ENCODE measurements at places on chromosomes 11 and 22.

- peak; percentile 41 for DNase-seq
Observed at GRCh38 chr11:47259232-47259977, 1.6 kb downstream of the NR1H3 start.

DNA sequence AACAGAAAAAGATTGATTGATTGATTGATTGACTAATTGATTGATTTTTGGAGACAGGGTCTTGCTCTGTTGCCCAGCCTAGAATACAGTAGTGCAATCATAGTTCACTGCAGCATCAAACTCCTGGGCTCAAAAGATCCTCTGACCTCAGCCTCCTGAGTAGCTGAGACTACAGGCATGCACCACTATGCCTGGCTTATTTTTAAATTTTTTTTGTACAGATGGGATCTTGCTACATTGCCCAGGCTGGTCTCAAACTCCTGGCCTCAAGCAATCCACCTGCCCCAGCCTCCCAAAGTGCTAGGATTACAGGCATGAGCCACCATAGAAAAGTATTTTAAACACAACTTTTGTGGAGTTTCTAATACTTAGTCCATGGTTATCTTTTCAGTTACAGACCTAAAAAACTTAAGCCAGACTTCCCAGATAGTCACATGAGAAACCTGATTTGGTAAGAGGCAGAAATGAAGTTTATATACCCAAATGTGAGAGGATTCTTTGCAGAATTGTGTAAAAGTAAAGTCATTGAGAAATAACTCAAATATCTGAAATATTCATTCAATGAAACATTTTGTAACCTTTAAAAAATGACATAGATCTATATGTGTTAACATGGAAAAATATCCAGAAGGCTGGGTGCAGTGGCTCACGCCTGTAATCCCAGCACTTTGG lies 186.5 kb downstream of the SWAP70 start:
- DNase-seq = no peak

- DNase-seq = no peak
Observed at GRCh38 chr11:12673601-12673923, 659 bp upstream of the TEAD1 start.

DNA sequence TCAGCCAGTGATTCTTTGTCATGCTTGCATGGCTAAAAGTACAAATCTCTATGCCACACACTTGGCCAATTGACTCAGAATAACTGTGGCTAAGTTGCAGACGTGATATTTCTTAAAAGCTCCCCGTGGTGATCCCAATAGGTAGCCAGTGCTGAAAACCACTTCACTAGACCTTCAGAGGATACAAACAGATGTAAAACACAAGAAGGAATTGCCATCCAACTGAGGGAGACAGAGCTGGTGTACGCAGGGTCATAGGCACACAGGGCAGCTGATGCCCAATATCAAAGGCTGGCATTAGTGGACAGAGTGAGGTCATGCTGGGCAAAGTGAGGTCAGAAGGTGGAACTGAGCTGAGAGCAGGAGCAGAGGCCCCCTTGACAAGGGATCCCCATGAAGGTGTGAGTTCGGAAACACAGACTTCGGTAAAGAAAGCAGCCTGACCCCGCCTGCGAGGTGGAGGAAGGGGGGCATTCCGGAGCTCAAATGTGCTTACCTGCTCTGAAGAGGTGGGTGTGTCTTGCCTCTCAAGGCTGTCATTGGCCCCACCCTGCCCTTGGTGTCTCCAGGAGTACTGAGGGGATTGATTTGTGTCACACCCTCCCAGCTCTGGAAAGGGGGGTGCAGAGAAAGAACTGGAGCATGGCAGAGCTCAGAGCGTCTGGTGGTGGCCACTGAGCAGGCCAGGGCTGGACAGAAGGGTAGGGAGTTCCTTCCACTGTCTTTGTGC lies 344.9 kb upstream of the B3GAT1 start:
- no peak for DNase-seq

DNA sequence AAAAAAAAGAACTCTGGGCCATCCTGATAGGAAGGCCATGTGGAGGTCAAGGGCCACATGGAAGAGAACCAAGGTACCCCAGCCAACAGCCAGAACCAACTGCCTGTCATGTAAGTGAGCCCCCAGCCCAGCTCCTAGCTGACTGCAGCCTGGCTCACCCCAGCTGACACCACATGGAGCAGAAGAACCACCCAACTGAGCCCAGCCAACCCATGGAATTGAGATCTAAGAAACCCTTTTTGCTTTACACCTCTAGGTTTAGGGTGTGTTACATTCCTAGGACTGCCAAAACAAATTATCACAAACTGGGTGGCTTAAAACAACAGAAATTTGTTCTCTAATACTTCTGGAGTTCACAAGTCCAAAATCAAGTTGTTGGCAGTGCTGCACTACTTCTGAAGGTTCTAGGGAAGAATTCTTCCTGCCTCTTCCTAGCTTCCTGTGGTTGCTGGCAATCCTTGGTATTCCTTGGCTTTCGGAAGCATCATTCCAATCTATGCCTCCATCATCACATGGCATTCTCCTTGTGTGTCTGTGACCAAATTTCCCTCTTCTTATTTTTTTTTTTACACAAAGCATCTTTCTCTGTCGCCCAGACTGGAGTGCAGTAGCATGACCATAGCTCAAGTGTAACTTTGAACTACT lies 4.4 kb downstream of the C11orf86 start:
- no peak for DNase-seq

DNA sequence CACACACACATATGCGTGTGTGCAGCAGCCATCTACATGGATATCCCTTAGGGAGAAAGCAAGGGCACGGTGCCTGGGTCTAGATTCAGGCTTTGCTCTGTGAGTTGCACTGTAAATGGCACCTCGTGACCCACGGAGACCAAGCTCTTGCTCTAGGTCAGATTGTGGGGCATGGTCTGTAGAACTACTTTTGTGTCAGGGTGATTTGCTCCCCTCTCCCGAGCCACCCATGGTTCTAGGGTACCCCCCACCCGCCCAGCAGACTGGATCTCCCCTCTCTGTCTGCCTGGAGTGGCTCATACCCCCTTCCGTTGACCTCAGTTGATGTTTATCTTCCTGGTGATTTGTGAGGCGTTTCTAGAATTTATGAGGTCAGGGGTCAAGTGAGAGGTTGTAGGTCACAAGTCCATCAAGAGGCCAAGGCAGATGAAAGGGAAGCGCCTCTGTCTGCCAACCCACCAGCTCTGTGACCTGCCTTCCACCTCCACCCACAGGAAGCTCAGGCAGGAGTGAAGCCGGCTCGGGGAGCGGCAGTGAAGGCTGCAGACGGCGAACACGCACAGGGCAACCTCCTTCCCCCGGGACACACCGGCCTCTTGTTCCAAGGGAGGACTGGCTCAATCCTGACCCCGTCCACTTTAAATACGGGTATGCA lies 76.2 kb upstream of the TTLL12 start:
- peak; percentile 38 for DNase-seq

- DNase-seq = no peak
Observed at GRCh38 chr11:128626913-128627665, 39.7 kb upstream of the ETS1 start.

GRCh38 chr11:128777369-128778011 lies 83.6 kb downstream of the FLI1 start:
- DNase-seq = no peak

DNA sequence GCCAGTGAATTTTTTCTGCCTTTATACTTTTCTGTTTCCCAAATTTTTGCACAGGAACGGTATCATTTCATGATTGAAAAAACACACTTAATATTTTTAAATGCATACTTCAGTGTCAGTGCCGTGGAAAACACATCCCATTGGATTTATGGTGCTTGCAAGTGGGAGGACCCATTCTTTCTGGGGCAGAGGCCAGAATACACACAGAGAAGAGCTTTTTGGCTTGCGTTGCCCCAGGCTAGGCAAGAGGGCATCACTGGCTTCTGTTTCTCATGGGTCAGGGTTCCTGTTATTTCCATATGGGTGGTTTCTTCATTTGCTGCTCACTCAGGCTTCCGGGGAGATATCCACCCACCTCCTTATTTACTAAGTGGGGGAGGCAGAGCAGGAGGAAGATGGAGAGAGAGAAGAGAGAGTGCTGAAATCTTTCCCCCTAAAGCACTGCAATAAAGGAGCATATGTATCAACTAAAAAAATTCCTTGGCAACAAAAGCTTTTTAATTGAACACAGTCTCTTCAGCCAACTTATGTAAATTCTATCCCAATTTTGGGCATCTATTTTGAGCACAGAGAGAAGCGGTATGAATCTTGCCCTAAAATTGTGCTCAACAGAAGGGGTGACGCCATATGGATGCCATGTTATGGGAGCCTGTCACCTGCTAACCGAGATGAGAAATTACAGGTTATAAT lies 66.0 kb upstream of the KIRREL3 start:
- no peak for DNase-seq

DNA sequence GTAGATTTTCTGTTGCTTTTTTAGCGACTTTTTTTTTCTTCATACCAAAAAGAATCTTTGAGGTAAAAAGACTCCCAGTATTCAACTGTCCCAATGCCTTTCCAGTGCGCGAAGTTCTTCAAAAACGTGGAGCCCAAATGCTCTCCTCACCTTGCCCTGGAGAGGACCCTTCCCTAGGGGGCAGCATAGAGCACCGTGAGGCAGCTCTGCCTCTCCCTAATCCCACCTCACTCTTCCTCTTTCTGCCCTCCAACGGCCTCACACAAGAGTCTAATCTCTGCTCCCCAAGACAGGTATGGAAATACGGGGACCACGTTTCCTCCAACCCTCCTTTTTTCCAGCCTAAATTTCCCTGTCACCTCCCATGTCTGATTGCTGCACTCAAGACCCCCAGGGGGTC lies 117.5 kb upstream of the ALX4 start:
- DNase-seq = no peak

DNA sequence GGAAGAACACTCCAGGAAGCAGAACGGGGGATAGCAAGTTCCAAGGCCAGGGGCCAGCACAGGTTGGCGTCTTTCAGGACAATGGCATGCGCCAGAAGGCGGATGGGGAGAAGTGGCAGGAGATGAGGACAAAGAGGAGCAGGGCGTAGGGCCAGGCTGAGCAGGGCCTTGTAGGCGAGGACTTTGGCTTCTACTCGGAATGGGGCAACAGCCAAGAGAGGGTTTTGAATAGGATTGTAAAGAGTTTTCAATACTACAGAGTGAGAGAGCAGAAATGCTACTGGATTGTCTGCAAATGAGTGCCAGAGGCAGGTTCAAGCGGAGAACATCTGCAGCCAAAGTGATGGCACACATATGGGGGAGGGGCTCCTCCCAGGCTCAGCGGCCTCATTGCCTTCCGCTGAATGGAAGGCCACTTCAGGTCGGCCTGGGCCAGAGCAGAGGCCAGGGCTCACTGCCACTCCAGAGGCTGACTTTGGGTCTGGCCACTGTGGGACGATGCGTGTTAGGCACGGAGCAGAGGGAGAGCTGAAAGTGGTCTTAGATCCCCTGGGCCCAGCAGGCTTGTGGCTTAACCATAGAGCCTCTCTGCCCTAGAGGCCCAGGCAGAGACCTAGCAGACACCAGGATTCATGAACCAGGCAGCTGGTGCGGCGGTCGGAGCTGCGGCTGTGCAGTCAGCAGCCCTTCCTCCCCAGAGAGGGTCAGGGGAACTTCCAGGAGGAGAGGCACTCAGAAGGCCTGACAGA lies 118.2 kb downstream of the DSCAML1 start:
- DNase-seq = no peak

DNA sequence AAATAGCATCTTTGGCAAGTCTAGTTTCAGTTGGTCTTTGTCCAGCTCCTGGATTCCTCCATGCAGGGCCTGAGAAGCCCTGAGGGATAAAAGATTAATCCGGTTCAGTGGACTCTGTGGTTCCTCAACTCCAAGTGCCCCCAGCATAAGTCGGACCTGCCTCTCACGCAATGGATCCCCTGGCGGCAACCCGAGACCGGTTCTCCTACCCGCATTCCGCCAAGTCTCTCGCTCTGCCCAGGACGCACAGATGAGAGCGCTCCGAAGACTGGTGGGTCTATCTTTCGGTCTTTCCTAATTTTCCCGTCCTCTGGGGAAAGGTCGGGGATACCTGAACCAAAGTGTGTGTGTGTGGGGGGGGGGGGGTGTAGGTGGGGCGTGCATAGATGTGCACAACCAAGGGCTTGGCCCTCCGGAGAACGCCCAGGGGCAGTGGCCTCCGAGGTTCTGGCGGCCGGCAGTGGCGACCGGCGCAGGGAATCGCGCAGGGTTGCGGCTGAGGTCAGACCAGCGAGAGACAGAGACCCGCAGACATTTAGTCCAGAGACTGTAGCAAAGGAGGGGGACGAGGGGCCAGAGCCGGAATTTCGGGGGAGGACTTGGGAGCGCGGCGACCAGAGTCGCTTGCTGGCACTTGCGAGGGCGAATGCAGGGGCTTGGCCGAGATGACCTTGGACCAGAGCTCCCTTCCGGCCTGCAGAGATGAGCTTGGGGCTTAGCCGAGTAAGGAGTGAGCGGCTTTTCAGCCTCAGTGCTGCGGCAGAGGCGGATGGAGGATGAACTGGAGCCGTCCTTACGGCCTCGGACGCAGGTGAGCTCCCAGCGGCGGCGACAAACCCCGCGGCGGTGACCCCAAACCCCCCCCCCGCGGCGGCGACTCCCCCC lies 712 bp upstream of the SLC2A11 start:
- DNase-seq = no peak

DNA sequence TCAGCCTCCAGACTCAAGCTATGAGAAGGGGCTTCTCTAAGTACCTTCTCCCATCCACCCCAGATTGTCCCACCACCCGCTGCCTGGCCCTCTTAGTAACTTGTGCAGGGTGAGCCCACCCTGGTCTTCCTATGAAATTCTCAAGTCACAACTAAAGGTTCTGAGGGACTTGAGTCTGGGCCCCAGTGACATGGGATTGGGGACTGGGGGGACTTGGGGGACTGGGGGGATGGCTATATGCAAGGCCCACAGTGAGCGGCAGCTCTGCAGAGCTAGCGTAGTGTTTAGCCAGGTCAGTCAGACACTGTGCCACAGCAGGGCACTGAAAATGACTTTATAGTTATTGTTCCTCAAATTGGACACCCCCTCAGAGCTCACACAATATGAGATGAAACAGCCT lies 622.3 kb upstream of the CADM1 start:
- DNase-seq = no peak

DNA sequence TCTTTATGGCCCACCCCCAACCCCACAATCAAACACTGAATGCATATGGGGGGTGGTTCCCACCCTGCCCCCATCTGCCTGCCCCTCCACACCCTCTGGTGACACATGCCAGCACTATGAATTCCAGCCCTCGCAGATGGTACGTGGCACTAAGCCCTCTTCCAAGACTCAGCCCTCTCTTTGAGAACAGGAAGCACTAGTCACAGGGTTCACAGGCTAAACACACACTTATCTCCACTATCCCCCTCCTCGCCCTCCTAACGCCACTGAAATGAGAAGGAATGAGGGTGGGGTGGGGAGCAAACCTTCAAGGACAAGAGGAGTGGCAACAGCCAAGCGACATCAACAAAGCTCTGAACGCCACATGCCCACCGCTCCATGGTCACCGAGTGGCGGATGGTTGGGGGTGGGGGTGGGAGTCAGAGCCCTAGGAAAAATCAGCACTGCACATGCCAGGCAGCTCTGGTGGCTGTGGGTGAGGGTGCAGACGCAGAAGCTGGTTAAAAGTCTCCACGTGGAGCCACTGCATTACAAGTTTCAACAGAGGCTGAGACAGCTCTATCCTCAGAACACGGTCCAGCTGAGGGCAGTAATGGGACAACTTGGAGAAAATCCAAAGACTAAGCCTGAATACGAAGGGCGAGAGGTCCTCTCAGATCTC lies 33.6 kb downstream of the TMEM184B start:
- DNase-seq = no peak

Data from CD4-positive, alpha-beta T cell treated with Interleukin-2 at 100 ng/mL for 4 hours (primary cell).